ENCODE measurements at places on chromosomes 12 and 14.

DNA sequence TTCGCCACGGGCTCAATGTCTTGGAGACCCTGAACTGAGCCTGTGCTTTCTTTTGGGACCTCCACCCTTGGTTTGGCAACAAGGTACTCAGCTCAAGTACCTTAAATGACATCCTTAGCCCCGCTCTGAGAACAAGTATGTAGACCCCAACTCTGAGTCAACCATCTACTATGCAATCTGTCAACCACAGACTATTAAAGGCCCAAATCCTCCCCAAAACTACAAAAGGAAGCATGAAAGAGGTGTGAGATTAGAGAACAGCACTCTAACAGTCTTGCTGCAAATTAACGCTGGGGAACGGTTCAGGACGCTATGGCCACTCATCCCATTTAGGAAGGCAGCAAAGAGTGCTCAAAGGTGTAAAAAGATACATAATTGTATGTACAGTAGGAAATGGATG, 52.1 kb downstream of the CCDC88C start:
- no peak for DNase-seq

DNA sequence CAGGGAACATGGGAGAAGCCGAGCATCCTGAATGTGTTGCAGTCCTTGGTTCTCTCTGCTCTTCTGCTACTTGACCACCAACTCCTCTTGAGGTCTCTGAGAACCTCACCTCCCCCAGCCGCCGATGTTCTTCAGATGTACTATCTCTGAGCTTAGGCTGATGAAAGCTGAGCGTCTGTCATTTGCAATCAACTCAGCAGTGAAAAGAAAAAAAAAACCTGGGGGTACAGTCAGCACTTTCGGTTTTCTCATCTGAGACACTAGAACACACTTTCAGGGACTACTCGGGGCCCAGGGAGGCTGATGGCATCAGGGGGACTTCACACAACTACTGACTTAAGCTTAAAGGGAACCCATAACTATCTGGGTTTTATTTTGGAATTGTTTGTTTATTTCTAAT, 9.6 kb upstream of the FLVCR2 start:
- DNase-seq, result no peak

DNA sequence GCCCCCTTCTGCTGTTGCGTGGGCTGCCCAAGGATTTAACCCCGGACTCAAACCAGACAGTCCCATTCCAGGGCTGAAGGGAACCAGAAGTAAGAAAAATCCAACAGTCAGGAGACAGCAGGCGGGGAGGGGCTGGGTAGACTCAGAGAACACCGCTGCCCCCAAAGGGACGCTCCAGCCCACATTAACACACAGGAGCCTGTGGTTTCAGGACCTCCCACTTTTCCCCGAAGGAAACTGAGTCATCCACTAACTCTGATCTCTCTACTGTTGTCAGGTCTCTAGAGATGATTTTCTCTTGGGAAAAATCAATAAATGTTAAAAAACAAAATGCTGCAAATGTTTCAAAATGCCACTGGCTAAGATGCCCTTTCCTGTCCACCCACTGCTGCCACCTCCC, 41.6 kb downstream of the FBXO21 start:
- DNase-seq, result no peak

GRCh38 chr14:72615451-72616121, 278.3 kb downstream of the DPF3 start:
- no peak for DNase-seq

DNA sequence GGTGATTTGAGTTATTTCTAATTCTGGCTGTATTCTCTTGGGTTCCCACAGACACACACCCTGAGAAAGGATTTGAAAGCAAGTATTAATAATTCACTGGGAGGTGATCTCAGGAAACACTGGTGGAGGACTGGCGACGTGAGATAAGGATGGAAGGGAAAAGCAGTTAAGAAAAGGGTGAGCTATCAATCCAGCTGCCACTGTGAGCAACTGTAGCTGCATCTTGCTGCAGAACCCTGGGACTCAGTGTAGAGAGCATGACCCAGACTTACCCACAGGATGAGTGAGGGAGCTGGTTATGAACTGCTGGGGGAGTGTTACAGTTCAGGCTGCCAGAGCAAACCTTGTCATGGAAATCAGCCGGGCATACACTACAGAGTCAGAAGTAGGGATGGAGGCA, 71.9 kb downstream of the RESF1 start:
- DNase-seq, result no peak

DNA sequence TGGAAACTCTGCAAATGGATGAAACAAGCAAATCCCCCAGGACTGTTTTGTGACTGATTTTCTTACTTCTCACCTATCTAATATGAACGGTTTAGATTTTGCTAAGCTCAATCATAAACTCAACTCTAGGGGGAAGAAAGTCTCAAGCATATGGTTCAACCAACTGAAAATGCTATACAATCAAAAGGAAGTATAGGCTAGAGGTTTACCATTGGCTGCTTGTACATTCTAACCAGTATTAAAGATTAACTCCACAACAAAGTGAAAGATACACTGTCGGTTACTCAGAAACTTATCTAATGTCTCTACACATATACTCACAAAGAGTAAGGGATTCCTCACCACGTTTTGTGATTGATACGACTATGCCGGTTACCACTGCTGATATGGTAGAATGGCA, 281.8 kb upstream of the SOX5 start:
- no peak for DNase-seq

GRCh38 chr14:61478971-61479473, 157.6 kb downstream of the PRKCH start:
- DNase-seq, result no peak

- no peak for DNase-seq
Observed at GRCh38 chr12:91973813-91974212, 171.8 kb downstream of the BTG1 start.

- DNase-seq, result no peak
Observed at GRCh38 chr12:71870416-71870815, 30.9 kb downstream of the TBC1D15 start.

GRCh38 chr12:51351913-51352532, 5.5 kb upstream of the CELA1 start:
- DNase-seq, result no peak

GRCh38 chr12:72075401-72075800, 136.8 kb downstream of the TPH2 start:
- DNase-seq, result no peak

GRCh38 chr14:24392325-24393091, 6.3 kb upstream of the NYNRIN start:
- DNase-seq, result no peak

- no peak for DNase-seq
Observed at GRCh38 chr12:108573317-108573716, 10.9 kb downstream of the ISCU start.

DNA sequence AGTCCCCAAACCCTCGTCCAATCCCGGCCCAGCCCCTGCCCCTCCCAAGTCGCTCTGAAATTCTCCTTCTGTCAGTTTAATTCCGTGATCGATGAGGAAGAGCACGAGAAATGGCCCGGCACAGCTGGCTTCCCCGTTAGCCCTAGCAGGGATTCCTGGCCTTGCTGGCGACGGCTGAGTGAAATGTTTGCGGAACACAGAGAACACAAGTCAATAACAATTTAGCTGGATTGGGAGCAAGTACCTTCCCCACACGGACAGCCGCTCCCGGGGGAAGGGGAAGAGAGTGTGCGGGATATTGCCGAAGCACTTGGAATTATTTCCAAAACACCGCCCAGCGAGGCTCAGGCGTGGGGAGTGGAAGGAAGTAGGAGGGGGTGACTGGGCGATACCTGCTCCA, 134.6 kb downstream of the RBM19 start:
- DNase-seq, result no peak

GRCh38 chr14:28779456-28779855, 12.9 kb downstream of the FOXG1 start:
- DNase-seq, result no peak

GRCh38 chr12:9925705-9926393, 6.3 kb downstream of the CLEC2A start:
- peak; percentile 40 for DNase-seq

- DNase-seq, result no peak
Observed at GRCh38 chr14:105746124-105746514, 219.7 kb downstream of the TMEM121 start.

- peak; percentile 18 for DNase-seq
Observed at GRCh38 chr12:68633614-68634558, 23.2 kb downstream of the RAP1B start.

- DNase-seq, result no peak
Observed at GRCh38 chr14:91177073-91178034, 63.5 kb downstream of the DGLUCY start.

DNA sequence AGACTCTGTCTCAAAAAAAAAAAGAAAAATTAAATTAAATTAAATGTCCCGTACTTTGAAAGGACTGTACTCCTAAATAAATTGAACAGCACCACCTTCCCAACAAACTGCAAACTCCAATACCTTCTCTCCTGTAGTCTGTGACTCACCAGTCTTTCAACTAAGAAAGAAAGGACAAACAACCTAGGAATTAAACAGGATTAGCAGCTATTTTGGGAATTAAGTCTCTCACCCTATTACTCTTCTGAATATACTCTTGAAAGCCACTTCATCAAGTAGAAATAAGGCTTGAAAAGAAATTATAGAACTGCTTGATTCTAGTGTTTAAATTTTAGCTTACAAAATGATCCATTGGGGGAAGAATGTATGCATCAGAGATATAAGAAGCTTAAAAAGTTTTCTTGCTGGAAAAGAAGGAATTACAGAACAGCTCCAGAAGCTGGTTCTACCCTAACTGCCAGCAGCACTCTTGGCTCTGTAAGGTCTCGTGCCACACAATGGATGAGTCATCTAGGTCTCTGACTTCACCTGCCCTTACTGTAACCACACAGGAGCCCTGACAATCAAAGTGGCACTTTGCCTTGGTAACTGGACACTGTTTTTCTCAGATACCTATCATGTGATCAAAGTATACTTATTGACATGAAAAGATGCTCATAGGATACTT, 57.0 kb upstream of the CERS5 start:
- DNase-seq, result no peak

DNA sequence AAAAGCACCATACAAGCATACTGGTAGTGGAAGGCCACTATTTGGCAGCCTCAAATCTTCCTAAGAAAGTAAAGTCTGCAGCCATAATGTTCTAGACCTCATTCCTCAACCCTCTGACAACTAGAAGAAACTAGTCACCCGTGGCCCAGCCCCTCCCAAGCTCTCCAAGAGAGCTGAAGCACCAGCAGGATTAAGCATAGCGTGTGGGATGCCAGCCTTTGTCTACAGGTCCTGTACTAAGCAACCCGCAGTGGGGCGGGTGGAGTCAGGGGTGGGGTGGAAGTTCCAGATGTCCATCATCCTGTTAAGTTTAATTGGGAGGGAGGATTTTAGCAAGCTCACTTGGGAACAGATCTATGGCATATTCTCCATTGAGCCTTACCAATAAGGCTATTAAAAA, 14.2 kb downstream of the SLC11A2 start:
- no peak for DNase-seq

DNA sequence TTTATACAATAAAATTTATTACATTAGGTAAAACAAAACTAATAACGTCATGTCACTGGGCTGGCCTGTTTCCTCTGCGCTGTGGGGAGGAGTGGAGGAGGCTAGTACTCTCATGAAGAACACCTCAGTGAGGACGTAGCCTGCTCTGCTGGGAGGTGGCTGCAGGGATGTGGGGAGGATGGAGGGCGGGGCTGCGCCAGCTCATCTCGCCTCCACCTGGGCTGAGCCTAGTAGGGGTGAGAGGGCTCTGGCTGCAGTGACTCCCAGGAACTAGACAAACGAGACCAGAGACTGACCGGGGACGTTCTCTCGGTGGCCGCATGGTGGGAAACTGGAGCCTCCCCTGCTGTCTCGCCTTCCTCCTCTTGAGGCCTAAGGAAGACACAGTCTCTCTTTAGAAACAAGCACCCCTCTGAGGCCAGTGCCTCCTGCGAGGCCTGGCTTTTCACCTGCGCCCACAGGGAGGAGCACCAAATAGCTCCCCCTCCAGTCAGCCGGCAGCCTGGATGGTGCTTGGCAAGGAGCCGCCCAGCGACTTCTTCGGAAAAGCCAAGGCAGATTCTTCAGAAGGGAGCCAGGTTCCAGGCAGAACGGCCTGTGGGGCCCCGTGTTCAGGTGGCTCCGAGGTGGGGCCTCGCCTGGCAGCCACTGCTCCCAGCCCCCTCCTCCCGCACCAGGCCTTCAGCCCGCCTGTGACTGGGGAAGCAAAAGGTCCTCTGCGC, 62.4 kb downstream of the PLEKHG3 start:
- no peak for DNase-seq

- no peak for DNase-seq
Observed at GRCh38 chr12:77834618-77835017, 3.9 kb downstream of the NAV3 start.

- DNase-seq, result no peak
Observed at GRCh38 chr12:92866418-92866817, 62.7 kb downstream of the EEA1 start.

DNA sequence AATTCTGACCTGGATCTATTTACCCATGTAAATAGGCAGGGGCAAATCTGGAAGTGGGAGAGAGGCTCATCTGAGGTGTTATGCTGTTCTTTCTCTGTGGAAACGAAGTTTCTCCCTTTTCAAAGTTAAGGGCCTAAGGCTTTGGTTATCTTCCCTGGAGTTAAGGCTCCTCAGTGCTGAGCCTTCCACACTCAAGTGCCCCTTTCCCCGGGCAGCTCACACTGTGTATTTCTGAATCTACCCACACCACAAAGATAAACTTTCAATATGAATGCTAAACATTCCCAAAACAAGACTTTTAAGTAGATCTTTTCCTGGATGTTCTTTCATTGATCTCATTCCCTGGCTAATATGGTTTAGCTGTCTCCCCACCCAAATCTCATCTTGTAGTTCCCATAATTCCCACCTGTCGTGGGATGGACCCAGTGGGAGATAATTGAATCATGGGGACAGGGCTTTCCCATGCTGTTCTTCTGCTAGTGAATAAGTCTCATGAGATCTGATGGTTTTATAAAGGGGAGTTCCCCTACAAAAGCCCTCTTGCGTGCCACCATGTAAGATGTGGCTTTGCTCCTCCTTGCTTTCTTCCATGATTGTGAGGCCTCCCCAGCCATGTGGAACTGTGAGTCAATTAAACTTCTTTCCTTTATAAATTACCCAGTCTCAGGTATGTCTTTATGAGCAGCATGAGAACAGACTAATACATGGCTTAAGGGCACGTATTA, 251.1 kb downstream of the NAV3 start:
- no peak for DNase-seq

- DNase-seq, result no peak
Observed at GRCh38 chr14:95111507-95112164, 45.7 kb downstream of the DICER1 start.

DNA sequence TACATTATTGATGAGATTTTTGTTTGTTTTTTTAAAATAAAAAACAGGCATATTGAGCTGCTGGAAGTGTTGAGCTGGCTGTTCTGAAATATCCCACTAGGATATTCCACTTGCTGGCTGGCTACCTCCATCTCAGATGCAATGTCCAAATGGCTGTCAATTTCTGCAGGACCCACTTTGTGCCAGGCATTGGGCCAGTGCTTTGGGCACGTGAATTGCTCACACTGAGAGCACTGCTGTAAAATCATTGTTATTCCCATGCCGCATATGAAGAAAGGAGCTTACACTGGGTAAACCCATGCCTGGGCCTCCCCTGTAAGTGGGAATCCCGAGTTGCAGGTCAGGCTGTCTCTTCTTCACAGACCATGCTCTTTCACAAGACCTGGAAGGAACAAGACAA, 56.7 kb downstream of the RGS6 start:
- no peak for DNase-seq

- DNase-seq, result no peak
Observed at GRCh38 chr12:70783455-70783854, 137.1 kb downstream of the PTPRR start.

- DNase-seq, result no peak
Observed at GRCh38 chr12:52147964-52148463, 43.8 kb downstream of the KRT80 start.
